ENCODE measurements at places on chromosomes 2 and 18. TPM values are rescaled to one million over a fixed set of nuclear protein-coding genes. Genes with fewer than 3 reads are reported as not detected.

- DNase-seq = no peak
Measured at GRCh38 chr18:44186001-44186400, 494.7 kb upstream of the SETBP1 start.

DNA sequence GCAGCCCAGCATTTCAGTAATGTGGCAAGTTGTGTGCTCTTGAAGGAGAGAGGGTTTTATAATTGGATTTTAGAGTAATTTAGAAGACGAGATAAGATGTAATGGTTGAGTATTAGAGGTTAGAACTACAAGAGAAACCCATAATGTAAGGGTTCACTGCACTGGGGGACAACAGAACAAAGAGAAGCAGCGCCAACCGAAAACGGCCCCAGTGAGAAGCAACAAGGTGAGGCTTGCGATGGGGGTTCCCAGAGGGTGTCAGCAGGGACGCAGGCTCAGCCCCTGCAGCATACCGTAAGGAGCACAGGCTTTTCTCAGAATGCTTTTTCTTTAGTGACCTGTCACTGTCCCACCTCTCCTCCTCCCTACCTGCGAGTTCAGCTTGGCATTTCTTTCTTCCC is 183.9 kb upstream of the ETAA1 start:
- DNase-seq = no peak

DNA sequence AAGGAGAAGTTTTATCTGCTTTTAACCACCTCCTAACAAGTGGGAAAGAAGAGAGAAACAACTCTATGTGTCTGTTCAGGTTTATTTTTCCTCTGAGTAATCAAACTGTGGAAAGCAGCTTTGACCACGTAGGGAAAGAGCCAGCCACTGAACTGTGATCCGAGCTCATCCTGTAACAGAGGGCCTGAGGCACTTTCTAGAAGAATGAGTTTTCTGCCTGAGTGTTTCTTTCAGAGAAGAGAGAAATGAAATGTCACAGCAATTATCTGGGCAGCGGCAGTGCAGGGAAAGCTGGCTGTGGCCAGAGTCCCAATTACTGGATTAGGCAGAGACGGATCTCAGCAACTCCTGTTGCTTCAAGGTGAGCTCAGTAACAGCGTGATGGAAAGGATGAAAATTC is 151.9 kb downstream of the CD226 start:
- no peak for DNase-seq

DNA sequence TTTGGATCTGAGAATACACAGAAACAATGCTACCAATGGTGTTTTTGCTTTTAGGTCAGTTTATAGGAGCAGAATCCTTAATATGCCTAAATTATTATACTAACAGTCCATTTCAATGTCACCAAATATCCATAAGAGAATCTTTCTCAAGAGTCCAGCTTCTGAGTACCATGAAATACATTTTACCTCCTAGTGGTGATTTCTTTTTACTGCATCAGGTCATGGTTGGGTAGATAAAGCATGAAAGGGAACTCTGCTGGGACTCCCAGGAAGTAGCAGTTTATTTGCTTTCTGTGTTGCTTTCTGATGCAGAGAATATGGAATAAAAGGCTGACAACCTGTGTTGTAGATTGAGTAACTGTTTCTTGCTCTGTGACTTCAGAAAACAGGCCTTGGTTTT is 115.6 kb downstream of the PPP1R1C start:
- DNase-seq = no peak

GRCh38 chr2:235206980-235207579 is 255.3 kb downstream of the SH3BP4 start:
- DNase-seq = no peak

- DNase-seq = no peak
Measured at GRCh38 chr18:58407263-58407648, 221.6 kb downstream of the ALPK2 start.

- no peak for DNase-seq
Measured at GRCh38 chr2:28296904-28297303, 95.8 kb upstream of the FOSL2 start.

DNA sequence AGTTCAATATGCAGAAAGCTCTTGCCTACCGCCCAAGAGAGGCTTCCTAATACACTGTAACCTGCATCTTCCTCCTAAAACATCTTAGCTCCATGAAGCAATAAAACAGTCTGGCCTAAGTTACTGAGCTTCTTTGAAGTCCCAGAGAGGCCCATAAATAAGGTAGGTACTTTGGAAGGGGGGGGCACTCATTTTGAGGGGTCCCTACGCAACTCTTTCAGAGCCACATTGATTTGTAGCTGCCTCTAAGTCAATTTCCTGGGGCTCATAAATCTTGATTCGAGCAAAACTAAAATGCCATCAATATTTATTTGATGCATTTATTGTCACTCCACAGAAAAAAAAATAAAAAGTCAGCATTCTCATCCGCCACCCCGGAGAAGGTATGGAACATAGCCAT is 60.4 kb upstream of the SIX2 start:
- DNase-seq = no peak

DNA sequence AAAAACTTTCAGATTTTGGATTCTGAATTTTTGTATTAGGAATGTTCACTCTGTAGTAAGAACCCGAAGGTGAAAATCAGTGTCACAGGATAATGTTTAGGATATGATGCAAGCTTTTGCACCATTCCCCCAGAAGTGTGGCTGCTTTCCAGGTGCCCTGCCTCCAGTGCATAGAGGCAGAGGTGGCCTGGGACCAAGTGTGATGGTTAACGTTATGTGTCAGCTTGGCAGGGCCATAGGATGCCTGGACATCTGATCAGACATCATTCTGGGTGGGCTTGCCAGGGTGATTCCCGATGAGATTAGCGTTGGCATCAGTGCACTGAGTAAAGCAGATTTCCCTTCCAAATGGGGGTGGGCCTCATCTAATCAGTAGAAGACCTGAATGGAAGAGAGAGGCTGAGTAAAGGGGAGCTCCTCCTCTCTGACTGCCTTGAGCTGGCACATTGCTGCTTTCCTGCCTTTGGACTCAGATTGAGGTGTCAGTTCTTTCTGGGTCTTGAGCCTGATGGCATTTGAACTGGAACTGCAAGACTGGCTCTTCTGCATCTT is 177.4 kb upstream of the HS6ST1 start:
- no peak for DNase-seq

- no peak for DNase-seq
Measured at GRCh38 chr2:43727634-43728014, 46.2 kb upstream of the DYNC2LI1 start.

- DNase-seq = no peak
Measured at GRCh38 chr2:144509001-144509878, 10.7 kb downstream of the ZEB2 start.

Gene TXNDC2
- 0.28 TPM for total RNA-seq

Gene GALNT5
- 30.0 TPM for total RNA-seq

Gene DYTN
- total RNA-seq = not detected

Gene CLEC4F
- not detected for total RNA-seq

Gene TRABD2A
- total RNA-seq = 1.2 TPM

Gene RFX8
- not detected for total RNA-seq

Gene UPP2
- 0.60 TPM for total RNA-seq

Gene PREB
- total RNA-seq = 53.0 TPM

Gene KLHL29
- total RNA-seq = 8.0 TPM

Gene MC4R
- not detected for total RNA-seq
